ENCODE measurements at places on chromosomes 2 and 18.

- DNase-seq: no peak
These were observed 234.9 kb downstream of the PHLPP1 start for GRCh38 chr18:62950246-62950645.

GRCh38 chr2:54440050-54440449, 16.1 kb upstream of the SPTBN1 start:
- no peak for DNase-seq

- no peak for DNase-seq
These were observed 305.4 kb upstream of the LYPD1 start for GRCh38 chr2:132975193-132976105.

- no peak for DNase-seq
These were observed 31.1 kb downstream of the ONECUT2 start for GRCh38 chr18:57466307-57466706.

GRCh38 chr2:30706534-30707303, 100.5 kb downstream of the CAPN13 start:
- DNase-seq: peak; percentile 32

DNA sequence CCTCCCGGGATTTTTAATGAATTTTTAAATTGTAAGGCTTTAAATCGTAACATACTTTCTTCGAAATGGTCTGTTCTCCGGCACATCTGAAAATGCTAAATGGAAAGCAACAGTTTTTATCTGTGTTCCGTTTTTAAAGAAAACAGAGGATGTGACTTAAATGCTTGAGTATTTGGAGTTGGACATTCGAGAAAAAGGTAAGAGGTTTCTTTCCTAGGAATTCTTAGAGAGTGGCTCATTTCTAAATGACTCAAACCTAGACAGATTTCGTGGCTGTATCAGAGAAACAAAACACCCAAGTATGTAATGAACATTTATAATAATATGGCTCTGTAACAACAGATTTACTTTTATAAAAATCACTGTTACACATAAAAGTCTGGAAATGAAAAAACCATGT, 177.6 kb upstream of the CCDC68 start:
- no peak for DNase-seq

GRCh38 chr18:6215888-6216287, 198.8 kb downstream of the L3MBTL4 start:
- DNase-seq: no peak

- DNase-seq: no peak
These were observed 979.5 kb upstream of the FAM98A start for GRCh38 chr2:34578641-34579040.

- no peak for DNase-seq
These were observed 19.5 kb upstream of the MYO1B start for GRCh38 chr2:191225690-191226089.

DNA sequence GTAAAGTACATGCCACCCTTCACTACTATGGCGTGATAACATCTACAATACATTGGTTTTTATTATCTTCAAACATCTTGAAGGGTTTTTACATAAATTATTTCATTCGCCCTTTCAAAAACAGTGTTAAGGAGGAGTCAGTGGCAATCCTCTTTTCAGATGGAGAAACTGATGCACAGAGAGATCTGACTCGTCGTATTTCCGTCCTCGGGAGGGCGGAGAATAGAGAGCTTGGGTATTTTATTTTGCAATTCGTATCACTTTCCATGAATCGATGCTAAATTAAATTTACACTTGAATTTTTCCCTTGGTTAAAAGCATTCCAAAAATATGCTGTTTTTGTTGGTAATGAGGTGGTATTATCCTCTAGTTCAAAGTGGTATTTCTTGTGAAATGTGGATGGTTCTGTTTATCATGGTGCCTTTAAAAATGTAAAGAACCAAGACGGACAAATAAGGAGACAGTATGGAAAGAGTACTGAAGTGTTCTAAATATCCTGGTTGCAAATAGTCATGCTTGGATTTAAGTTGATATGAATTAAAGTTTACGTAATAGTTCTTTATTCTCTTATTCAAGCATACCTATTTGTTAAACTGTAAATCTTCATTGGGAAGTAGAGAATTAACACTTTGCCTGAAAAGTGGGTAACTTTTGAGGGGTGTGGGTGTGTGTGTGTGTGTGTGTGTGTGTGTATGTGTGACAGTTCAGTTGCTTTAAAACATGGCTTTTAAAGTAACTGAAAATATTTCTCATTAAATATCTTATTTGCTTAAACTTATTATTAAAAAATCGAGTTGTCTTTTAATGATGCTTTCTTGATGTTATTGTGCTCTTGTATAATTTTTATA, 5.6 kb downstream of the PHLPP1 start:
- DNase-seq: no peak
